ENCODE measurements at places on chromosomes 4 and X. TPM values are rescaled to one million over a fixed set of nuclear protein-coding genes. Genes with fewer than 3 reads are reported as not detected.

ZDHHC9 gene
- total RNA-seq: 18.8 TPM

FAM47A gene
- total RNA-seq: not detected

GRCh38 chr4:147160908-147161513, 215.3 kb upstream of the TTC29 start:
- no peak overlapping the region for H3K27ac ChIP-seq
- no peaks in the 10 kb centered on the region for H3K36me3 ChIP-seq
- peak; percentile 53 for DNase-seq
- H3K4me1 ChIP-seq: peaks cover 4% of the 10 kb centered on the region
- peaks cover 6% of the 10 kb centered on the region for H3K27me3 ChIP-seq
- no peak overlapping the region for H3K4me3 ChIP-seq

DNA sequence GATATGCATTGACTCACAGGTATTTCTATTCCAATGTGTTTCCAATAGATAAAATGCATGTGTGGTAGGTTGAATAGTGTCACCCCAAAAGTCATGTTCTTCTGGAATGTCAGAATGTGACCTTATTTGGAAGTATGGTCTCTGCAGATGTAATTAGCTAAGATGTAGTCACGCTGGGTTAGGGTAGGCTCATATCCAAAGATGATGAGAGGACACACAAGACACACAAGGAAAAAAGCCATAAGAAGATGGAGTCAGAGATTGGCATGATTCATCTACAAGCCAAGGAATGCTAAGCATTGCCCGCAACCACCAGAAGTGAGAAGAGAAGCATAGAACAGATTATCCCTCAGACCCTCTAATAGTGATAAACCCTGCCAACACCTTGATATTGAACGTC, 17.5 kb downstream of the ZNF330 start:
- H3K27me3 ChIP-seq: no peaks in the 10 kb centered on the region
- no peak overlapping the region for H3K4me3 ChIP-seq
- no peaks in the 10 kb centered on the region for H3K4me1 ChIP-seq
- no peak for DNase-seq
- H3K36me3 ChIP-seq: peaks cover 22% of the 10 kb centered on the region

DNA sequence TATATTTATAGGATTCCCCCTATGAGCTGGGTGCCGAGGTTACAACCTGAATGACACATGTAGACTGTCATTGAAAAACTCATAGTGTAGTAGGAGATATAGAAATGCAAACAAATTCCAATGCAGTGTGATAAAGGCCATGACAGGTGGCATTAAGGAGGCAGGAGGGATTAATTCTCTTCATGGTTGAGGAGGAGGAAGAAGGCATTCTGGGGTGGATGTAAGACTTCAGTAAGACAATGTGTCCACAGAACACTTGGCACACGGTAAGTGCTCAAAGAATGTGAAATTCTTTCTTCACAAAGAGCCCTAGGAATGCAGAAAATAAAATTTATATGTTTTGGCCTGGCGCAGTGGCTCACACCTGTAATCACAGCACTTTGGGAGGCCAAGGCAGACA, 136.5 kb downstream of the RBM47 start:
- H3K4me3 ChIP-seq: no peak overlapping the region
- DNase-seq: no peak
- no peaks in the 10 kb centered on the region for H3K4me1 ChIP-seq
- H3K36me3 ChIP-seq: no peaks in the 10 kb centered on the region
- H3K27ac ChIP-seq: no peak overlapping the region
- no peaks in the 10 kb centered on the region for H3K27me3 ChIP-seq

GRCh38 chr4:168514249-168514852, 17.5 kb downstream of the PALLD start:
- H3K4me1 ChIP-seq: no peaks in the 10 kb centered on the region
- H3K27me3 ChIP-seq: no peaks in the 10 kb centered on the region
- no peak for DNase-seq
- H3K4me3 ChIP-seq: no peak overlapping the region
- H3K36me3 ChIP-seq: no peaks in the 10 kb centered on the region

GRCh38 chr4:24475756-24476155, 108.6 kb downstream of the DHX15 start:
- no peak overlapping the region for H3K27ac ChIP-seq
- no peaks in the 10 kb centered on the region for H3K36me3 ChIP-seq
- no peak for DNase-seq
- no peaks in the 10 kb centered on the region for H3K4me1 ChIP-seq
- no peaks in the 10 kb centered on the region for H3K27me3 ChIP-seq

DNA sequence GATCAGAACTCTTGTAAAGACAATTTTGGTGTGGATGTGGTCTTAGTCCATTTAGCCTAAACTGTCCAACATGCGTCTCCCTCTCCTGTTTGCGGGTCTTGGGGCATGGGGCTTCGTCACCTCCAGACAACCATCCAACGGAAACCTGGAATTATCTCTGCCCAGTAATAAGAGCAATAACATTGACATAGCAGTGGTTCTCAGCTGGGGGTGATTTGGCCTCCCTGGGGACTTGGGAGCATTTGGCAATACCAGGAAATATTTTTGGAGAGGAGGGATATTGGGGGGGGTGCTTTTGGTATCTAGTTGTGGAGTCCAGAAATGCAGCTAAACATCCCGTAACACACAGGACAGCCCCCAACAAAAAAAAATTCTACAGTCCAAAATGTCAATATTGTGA, 47.2 kb downstream of the SEL1L3 start:
- no peak for DNase-seq
- H3K36me3 ChIP-seq: peaks cover 16% of the 10 kb centered on the region
- no peaks in the 10 kb centered on the region for H3K27me3 ChIP-seq
- no peak overlapping the region for H3K27ac ChIP-seq
- H3K4me1 ChIP-seq: no peaks in the 10 kb centered on the region
- no peak overlapping the region for H3K4me3 ChIP-seq

SLITRK4 gene
- total RNA-seq: not detected

STAP1 gene
- 1.3 TPM for total RNA-seq

- H3K27me3 ChIP-seq: peaks cover 54% of the 10 kb centered on the region
- no peaks in the 10 kb centered on the region for H3K36me3 ChIP-seq
- H3K4me3 ChIP-seq: no peak overlapping the region
- no peak for DNase-seq
- no peak overlapping the region for H3K27ac ChIP-seq
Observed at GRCh38 chr4:8291036-8291682, 21.6 kb downstream of the HTRA3 start.

PABPC1L2B gene
- total RNA-seq: not detected

DNA sequence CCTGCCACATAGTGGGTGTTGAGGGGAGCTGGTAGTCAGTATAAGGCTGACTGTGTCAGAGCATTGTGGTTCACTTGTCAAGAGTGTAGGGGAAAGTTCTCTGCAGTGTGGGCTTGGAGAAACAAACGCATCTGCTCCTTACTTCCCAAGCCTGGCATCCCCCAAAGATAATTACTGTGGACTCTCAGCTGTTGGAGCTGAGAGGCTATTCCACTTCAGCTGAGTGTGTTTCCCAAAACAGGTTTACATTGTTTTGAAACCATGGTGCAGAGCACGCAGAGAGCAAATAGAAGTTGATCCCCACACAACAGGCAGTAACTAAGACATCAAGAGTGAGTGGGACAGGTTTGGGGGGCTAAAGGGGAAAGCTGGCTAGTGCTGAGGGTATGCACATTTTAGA, 181.0 kb upstream of the EOLA2 start:
- H3K27me3 ChIP-seq: no peaks in the 10 kb centered on the region
- no peak overlapping the region for H3K4me3 ChIP-seq
- DNase-seq: no peak
- H3K4me1 ChIP-seq: no peaks in the 10 kb centered on the region
- no peak overlapping the region for H3K27ac ChIP-seq

DNA sequence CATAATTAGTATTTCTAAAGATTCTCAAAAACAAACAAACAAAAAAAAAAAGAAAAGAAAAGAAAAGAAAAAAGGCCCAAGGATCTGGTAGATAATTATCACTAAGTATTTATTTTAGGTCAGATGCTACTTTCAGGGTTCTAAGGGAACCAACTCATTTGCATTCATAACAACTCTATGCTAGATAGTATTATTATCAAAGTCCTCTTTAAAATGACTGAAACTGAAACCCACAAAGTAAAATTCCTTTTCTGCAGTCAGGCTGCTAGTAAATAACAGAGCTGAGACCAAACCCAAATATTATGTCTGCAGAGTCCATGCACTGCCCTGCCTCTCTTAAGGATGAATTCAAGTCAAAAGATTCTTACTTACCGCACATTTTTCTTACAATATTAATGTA, 38.3 kb upstream of the MAPK10 start:
- no peak overlapping the region for H3K4me3 ChIP-seq
- no peaks in the 10 kb centered on the region for H3K27me3 ChIP-seq
- no peaks in the 10 kb centered on the region for H3K36me3 ChIP-seq
- no peak overlapping the region for H3K27ac ChIP-seq

TEX13D gene
- not detected for total RNA-seq

INTS6L gene
- 19.7 TPM for total RNA-seq

GRCh38 chrX:13081395-13082205, 37.2 kb upstream of the FAM9C start:
- no peaks in the 10 kb centered on the region for H3K4me1 ChIP-seq
- H3K36me3 ChIP-seq: no peaks in the 10 kb centered on the region

- no peak overlapping the region for H3K27ac ChIP-seq
- no peaks in the 10 kb centered on the region for H3K4me1 ChIP-seq
- no peak for DNase-seq
- H3K4me3 ChIP-seq: no peak overlapping the region
Observed at GRCh38 chrX:7244405-7244804, 96.5 kb upstream of the PUDP start.

PROM1 gene
- 0.45 TPM for total RNA-seq

DCLK2 gene
- total RNA-seq: not detected

GRCh38 chr4:155491336-155492120, 114.8 kb upstream of the MAP9 start:
- DNase-seq: no peak
- no peak overlapping the region for H3K27ac ChIP-seq
- H3K4me3 ChIP-seq: no peak overlapping the region
- H3K36me3 ChIP-seq: no peaks in the 10 kb centered on the region

- no peak overlapping the region for H3K4me3 ChIP-seq
- no peaks in the 10 kb centered on the region for H3K4me1 ChIP-seq
- no peaks in the 10 kb centered on the region for H3K36me3 ChIP-seq
Observed at GRCh38 chrX:46376246-46376885, 168.9 kb downstream of the ZNF674 start.

PLXNB3 gene
- 1.6 TPM for total RNA-seq

DNA sequence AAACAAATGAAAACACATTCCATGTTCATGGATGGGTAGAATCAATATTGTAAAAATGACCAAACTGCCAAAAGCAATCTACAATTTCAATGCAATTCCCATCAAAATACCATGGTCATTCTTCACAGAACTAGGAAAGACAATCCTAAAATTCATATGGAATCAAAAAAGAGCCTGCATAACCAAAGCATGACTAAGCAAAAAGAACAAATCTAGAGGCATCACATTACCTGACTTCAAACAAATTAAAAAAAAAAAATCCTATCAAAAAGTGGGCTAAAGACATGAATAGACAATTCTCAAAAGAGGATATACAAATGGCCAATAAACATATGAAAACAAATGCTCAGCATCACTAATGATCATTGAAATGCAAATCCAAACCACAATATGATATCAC, 297.5 kb downstream of the NAF1 start:
- no peaks in the 10 kb centered on the region for H3K36me3 ChIP-seq
- no peak overlapping the region for H3K27ac ChIP-seq
- H3K4me3 ChIP-seq: no peak overlapping the region
- no peaks in the 10 kb centered on the region for H3K27me3 ChIP-seq

- H3K36me3 ChIP-seq: no peaks in the 10 kb centered on the region
- no peak overlapping the region for H3K27ac ChIP-seq
- no peak for DNase-seq
- peaks cover 14% of the 10 kb centered on the region for H3K4me1 ChIP-seq
Observed at GRCh38 chr4:180057299-180057721, 2185.9 kb upstream of the TENM3 start.

GRCh38 chr4:183987987-183988392, 82.9 kb downstream of the STOX2 start:
- no peaks in the 10 kb centered on the region for H3K36me3 ChIP-seq
- no peak overlapping the region for H3K4me3 ChIP-seq
- peak; percentile 16 for DNase-seq
- peaks cover 29% of the 10 kb centered on the region for H3K27me3 ChIP-seq

- H3K4me1 ChIP-seq: no peaks in the 10 kb centered on the region
- no peaks in the 10 kb centered on the region for H3K36me3 ChIP-seq
- H3K27me3 ChIP-seq: no peaks in the 10 kb centered on the region
- DNase-seq: no peak
Observed at GRCh38 chr4:152073351-152074087, 312.7 kb upstream of the GATB start.

DNA sequence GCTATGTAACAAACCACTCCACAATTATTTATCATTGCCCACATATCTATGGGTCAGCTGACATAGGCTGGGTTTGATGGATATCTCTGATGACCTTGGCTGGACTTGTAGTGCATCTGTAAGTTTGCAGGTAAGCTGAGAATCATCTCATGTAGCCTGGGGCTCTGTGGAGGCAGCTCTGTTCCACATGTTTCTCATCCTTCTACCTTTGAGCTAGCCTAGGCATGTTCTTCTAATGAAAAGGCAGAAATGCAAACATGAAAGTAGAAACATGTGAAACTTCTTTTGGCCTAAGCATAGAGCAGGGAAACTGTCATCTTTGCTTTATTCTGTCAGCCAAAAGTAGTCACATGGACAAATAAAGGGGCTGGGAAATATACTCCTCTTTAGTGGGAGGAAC, 18.2 kb downstream of the MRPL1 start:
- H3K27ac ChIP-seq: no peak overlapping the region
- no peak overlapping the region for H3K4me3 ChIP-seq
- peaks cover 10% of the 10 kb centered on the region for H3K4me1 ChIP-seq
- no peaks in the 10 kb centered on the region for H3K27me3 ChIP-seq
- DNase-seq: no peak

- no peak for DNase-seq
- no peak overlapping the region for H3K27ac ChIP-seq
- no peaks in the 10 kb centered on the region for H3K36me3 ChIP-seq
- H3K4me1 ChIP-seq: peaks cover 61% of the 10 kb centered on the region
- no peaks in the 10 kb centered on the region for H3K27me3 ChIP-seq
Observed at GRCh38 chrX:153410373-153410772, 899 bp upstream of the ZFP92 start.

DNA sequence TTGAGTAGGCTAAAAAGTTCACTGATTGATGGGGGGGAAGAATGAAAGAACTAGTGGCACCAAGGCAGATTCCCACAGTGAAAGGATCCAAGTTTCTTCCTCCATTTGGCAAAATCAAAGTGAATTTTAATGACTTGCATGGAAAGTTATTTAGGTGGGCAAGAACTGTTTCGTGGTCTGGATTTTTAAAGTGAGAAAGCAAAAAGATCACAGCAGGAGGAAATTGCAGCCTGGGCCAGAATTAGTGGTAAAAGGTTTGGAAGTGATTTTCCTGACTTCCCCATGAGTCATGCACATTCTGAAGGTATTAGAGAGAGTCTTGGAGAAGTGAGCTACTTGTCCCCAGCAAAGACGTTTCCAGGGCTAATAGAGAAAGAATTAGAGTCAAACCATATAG, 207.8 kb downstream of the ANTXR2 start:
- no peak overlapping the region for H3K27ac ChIP-seq
- no peak overlapping the region for H3K4me3 ChIP-seq
- H3K4me1 ChIP-seq: no peaks in the 10 kb centered on the region
- DNase-seq: no peak
- H3K36me3 ChIP-seq: no peaks in the 10 kb centered on the region
